Non-pigmented ciliary epithelial cell (primary cell): ENCODE measurements at places on chromosomes 16 and 17.

DNA sequence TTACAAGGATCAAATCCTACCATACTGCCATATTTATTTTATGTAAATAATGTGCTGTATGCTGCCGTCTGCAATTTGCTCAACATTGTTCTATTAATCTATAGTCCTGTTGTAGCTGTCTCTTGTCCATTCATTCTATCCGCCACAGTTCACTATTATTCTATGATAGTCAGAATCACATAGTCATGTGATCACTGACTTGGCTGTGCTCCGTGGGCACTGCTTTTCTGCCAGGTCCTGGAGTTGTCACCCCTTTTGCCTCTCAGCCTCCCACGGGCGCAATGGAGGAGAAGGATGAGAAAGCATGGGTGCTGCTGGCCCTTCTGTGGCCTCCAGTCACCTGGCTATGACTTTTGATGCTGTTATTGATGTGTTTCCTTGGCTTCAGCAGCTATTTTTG lies 37.3 kb upstream of the ANKFY1 start:
- no peak for DNase-seq

- no peak for DNase-seq
Observed at GRCh38 chr16:4511441-4512082, 27.0 kb downstream of the CDIP1 start.

GRCh38 chr17:67262435-67263117 lies 17.6 kb upstream of the HELZ start:
- DNase-seq = no peak

DNA sequence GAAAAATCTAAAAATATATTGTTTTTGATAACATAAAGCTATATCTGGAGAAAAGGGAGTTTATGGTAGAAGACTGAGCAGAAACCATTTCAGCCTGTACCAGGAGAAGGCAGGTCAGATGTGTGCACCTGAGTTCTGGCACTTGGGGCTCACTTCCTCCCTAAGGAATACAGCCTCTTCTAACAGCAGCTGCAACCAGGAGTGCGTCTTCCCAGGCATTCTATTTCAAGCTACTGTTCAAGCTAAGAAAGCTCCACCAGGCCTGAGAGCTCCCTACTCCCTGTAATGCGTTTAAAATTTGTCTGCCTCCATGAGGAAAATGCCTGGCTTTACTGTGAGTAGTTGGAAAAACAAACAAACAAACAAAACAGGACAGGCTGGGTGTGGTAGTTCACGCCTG lies 96.1 kb downstream of the ZNF778 start:
- no peak for DNase-seq

DNA sequence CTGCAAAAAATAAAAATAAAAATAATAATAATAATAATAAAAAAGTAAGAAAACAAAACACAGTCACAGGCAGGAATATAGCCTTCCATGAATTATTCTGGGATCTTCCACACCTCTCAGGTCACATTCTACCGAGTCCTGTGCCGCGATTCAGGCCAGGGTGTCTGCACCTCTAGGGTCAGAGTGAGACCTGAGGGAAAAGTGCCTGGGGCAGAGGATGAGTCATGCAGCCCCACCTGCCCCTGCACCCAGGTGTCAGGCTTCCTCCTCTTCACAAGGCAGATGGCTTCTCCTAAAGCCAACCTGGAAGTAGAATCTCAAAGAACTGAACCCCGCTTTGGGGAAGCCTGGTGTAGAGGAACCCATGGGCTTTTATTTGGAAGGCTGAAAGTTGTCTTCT lies 283.7 kb downstream of the CPPED1 start:
- DNase-seq = no peak

GRCh38 chr17:5536866-5537650 lies 47.3 kb downstream of the NLRP1 start:
- no peak for DNase-seq

GRCh38 chr16:1123525-1124230 lies 27.6 kb upstream of the C1QTNF8 start:
- DNase-seq = no peak

- no peak for DNase-seq
Observed at GRCh38 chr16:88649924-88650748, 717 bp downstream of the CYBA start.

GRCh38 chr16:14109782-14110727 lies 38.9 kb downstream of the MRTFB start:
- DNase-seq = no peak

DNA sequence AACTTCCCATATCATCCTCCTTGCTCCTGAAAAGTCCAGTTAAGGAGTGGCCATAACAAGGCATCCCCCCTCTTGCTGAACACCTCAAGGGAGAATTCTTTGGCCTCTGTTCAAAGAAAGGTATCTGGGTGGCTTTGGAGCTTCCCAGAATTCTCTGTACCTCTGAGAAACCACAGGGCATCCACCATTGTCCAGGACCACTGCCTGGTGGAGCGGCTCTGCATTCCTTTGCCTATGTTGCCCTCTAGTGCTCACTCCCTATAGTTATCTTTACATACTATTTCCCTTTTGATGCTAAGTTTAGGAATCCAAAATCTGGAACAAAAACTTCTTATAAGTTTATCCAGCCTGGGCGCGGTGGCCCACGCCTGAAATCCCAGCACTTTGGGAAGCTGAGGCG lies 30.3 kb downstream of the CHD9NB start:
- no peak for DNase-seq

DNA sequence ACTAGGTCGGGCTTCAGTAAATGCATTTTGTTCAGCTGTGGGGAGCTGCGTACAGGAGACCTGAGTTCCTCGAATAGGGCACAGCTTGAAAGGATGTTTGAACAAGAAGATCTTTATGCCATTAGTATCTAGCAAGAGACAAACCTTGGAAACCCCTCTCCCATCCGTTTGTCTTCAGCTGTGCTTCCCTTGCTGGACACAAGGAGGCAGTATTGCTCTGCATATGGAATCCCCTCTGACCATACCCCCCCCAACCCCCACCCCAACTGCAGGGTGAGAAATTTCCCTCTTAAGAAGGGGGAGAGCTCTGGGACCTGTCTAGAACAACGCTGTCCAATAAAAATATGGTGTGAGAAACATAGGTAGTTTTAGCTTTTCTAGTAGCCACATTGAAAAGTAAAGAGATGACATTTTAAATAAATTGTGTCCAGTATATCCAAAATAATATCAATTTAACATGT lies 1.6 kb downstream of the MRM1 start:
- no peak for DNase-seq

DNA sequence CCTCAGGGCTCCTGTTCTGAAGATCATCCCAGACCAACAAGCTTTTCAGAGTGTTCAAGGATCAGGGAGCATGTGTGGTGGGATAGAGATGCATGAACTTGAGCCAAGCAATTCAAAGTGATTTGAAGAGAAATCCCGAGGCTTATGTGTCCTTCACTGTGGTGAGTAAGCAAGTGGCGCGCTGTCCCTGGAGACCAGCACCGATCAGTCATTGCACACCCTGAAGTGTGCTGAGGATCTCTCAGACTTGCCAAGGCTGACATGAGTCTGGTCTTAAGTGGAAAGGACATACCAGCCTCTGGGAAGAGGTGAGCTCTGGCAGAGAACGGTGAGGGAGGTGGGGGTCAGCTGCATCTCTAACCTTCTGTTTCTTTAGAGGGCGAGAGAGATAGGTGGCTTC lies 43.8 kb upstream of the CDH13 start:
- no peak for DNase-seq

- DNase-seq = no peak
Observed at GRCh38 chr17:67063141-67063540, 18.8 kb downstream of the CACNG1 start.

GRCh38 chr16:77881355-77882030 lies 93.1 kb downstream of the VAT1L start:
- no peak for DNase-seq

GRCh38 chr16:74867281-74867849 lies 92.7 kb upstream of the FA2H start:
- no peak for DNase-seq

DNA sequence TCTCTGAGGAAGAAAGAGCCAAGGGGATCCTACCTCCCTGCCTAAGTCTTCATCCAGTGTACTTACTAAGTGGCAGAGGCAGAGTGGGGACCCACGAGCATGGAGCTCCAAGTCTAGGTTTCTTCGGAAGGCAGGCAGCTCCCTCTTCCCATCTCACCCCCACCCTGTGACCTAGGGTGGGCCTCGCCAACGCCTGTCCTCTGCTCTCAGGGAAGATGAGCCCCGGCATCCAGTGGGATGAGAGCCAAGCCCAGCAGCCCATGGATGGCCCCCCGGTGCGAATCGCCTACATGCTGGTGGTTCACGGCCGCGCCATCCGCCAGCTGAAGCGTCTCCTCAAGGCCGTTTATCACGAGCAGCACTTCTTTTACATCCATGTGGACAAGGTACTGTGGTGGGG lies 8.3 kb downstream of the XYLT2 start:
- DNase-seq = no peak

- DNase-seq = no peak
Observed at GRCh38 chr17:8629371-8630226, 926 bp downstream of the MYH10 start.

- no peak for DNase-seq
Observed at GRCh38 chr17:1232786-1233185, 37.5 kb upstream of the BHLHA9 start.

DNA sequence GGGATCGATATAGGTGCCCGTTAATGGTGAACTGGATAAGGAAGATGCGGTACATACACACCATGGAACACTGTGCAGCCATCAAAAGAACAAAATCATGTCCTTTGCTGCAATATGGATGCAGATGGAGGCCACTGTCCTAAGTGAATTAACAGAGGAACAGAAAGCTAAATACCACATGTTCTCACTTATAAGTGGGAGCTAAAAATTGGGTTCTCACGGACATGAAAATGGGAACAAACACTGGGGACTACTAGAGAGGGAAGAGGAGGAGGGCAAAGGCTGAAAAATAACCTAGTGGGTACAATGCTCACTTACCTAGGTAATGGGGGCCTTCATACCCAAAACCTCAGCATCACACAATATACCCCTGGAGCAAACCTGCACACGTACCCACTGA lies 302.6 kb downstream of the XYLT1 start:
- DNase-seq = no peak

DNA sequence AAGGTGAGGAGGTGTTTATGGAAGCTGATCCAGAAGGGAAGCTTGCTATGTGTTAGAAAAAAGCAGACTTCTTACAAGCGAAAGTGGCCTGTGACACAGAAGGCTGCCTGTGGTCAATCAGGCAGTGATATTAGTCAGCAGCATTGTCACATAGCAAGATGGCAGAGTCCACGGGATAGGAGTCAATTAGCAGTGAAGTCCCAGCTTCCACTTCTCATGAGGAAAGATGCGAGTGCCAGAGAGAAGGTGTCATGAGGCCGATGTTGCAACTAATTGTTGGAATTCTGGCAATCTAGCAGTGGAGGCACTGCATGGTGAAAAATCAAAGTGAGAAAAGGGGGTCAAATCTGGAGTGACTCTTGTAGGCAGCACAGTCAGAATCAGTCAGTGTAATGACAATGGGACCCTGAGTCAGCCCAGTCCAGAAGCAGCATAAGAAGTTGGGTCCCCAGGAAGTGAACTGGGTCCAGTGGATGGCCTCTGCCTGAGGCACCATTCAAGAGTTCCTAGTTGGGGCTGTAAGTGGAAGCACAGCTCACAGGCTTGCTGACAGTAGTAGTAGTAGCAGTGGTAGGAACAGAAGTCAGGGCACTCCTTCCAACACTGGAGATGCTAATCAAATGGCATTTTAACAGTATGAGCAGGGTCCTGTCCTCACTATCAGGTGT lies 85.1 kb downstream of the TNFRSF13B start:
- no peak for DNase-seq

- DNase-seq = no peak
Observed at GRCh38 chr16:49755313-49755620, 100.6 kb downstream of the ZNF423 start.

DNA sequence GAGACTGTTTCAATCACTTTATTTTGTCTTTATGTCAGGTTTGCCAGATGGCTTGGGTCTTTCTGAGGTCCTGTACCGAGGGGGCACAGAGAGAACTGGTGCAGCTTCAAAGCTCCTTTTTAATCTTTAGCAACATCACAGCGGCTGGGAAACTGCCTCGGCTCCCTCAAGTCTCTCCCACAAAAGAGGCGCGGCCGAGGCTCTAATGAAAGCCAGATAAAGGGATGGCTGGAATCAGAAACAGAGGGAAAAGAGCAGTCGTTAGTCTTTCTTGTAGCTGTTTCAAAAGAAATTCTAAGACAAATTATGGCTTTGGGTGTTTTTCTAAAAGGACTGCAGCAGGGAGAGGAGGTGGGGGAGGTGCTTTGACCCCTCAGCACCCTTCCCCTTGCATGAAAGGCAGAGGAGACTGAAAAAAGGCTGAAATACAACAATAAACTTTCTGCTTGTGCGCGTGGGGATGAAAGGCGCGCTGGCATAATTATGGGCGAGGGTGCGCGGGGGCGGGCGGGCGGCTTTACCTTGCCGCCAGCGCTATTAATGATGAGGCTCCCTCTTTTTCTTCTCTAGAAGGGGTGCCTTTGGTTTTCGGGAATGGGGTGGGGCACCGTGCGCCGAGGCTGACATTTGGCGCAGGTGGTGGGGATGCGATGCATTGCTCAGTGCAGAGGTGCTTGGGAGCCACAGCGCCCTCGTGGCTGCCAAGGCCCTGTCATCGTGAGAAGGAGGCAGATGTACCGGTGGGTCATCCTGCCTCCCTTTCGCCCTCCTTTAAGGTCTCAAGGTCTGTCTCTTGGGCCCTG lies 22.3 kb upstream of the BRD7 start:
- no peak for DNase-seq

DNA sequence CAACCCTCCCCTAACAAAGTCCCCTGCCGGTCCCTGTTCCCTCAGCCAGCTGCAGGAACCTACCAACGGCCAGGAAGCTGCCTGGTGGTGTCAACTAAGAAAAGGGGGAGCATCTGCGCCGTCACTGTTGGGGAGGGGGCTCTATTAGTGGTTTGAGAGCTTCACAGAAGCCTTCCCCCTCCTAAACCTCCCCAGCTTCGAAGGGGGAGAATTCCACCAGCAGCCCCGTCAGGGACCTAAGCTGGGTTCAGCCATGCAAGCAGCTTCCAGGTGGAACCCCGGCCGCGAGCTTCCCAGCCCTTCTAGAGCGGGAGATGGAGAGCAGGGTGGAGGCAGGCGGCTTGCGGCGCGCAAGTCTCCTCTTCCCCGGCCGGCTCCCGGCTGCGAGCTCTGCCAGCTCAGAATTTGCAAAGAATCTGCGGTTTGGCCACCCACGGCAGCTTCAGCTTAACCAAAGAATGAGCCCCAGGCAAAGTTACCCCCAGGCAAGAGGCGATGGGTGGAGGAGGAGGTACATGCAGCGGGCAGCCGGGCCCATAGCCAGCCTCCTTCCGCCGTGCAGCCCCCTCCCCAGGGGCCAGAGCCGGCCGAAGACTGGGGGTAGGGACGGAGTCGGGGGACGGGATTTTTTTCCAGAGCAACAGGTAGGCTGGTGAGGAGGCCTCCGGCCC lies 33.7 kb downstream of the DDX19A start:
- DNase-seq = peak; percentile 60

GRCh38 chr16:62970851-62971250 lies 934.6 kb upstream of the CDH8 start:
- DNase-seq = no peak

DNA sequence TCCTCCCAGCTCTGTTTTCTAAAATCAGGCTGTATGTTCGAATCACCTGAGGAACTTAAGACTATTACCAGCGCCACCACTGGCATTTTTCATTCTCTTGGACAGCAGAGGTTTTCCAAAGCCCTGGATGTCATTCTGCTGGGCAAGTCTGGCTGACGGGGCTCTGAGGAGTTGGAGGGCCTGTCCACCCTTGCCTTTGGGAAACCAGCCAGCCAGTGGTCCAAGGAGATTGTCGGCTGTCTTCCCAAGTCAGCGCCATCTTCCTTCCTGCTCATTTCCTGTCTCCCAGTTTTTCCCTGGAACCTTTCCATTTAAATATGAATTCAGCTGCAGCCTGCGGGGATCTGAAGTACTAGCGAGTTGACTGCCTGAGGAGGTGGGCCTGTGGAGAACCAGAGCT lies 258.3 kb downstream of the PRKCA start:
- DNase-seq = no peak

- DNase-seq = no peak
Observed at GRCh38 chr17:16927641-16928321, 44.1 kb downstream of the TNFRSF13B start.
